Bronchus fibroblast of lung (primary cell): ENCODE measurements at places on chromosomes 12 and 14. TPM values are rescaled to one million over a fixed set of nuclear protein-coding genes. Genes with fewer than 3 reads are reported as not detected.

Gene TESPA1
- total RNA-seq, result not detected in 2 replicates

Gene ZNF605
- total RNA-seq, result 1.5 and 1.9 TPM in 2 replicates

Gene KRT5
- total RNA-seq, result 0.17 TPM in 1 of 2 replicates, not detected in the other

Gene SERPINA9
- total RNA-seq, result 0.45 TPM in 1 of 2 replicates, not detected in the other

Gene SLC6A15
- 3.0 and 4.2 TPM in 2 replicates for total RNA-seq

Gene FOXJ2
- total RNA-seq, result 8.6 and 9.2 TPM in 2 replicates

Gene SLC25A47
- total RNA-seq, result not detected in 2 replicates

Gene TMEM30B
- total RNA-seq, result 1.2 and 2.7 TPM in 2 replicates

Gene WIF1
- 0.15 TPM in 1 of 2 replicates, not detected in the other for total RNA-seq

Gene LIN7A
- 13.8 and 18.3 TPM in 2 replicates for total RNA-seq

Gene TMEM263
- total RNA-seq, result 60.5 and 79.2 TPM in 2 replicates

Gene MYO1H
- total RNA-seq, result not detected in 2 replicates

Gene CMKLR1
- total RNA-seq, result under 0.01 and 0.67 TPM in 2 replicates

Gene DPF3
- total RNA-seq, result 4.6 and 5.5 TPM in 2 replicates

Gene VRTN
- total RNA-seq, result not detected in 2 replicates

Gene ACADS
- 12.4 and 13.8 TPM in 2 replicates for total RNA-seq

Gene PLEKHH1
- total RNA-seq, result 0.15 and 0.34 TPM in 2 replicates

Gene FOXG1
- under 0.01 and 0.15 TPM in 2 replicates for total RNA-seq

Gene SLC22A17
- total RNA-seq, result 10.4 and 13.8 TPM in 2 replicates

Gene DACT1
- 1.2 and 1.9 TPM in 2 replicates for total RNA-seq

Gene RNASE1
- not detected in 2 replicates for total RNA-seq

Gene HELB
- 1.2 and 2.9 TPM in 2 replicates for total RNA-seq

Gene SLC4A8
- total RNA-seq, result 2.1 and 3.0 TPM in 2 replicates
